ENCODE measurements at places on chromosomes 2 and 18.

DNA sequence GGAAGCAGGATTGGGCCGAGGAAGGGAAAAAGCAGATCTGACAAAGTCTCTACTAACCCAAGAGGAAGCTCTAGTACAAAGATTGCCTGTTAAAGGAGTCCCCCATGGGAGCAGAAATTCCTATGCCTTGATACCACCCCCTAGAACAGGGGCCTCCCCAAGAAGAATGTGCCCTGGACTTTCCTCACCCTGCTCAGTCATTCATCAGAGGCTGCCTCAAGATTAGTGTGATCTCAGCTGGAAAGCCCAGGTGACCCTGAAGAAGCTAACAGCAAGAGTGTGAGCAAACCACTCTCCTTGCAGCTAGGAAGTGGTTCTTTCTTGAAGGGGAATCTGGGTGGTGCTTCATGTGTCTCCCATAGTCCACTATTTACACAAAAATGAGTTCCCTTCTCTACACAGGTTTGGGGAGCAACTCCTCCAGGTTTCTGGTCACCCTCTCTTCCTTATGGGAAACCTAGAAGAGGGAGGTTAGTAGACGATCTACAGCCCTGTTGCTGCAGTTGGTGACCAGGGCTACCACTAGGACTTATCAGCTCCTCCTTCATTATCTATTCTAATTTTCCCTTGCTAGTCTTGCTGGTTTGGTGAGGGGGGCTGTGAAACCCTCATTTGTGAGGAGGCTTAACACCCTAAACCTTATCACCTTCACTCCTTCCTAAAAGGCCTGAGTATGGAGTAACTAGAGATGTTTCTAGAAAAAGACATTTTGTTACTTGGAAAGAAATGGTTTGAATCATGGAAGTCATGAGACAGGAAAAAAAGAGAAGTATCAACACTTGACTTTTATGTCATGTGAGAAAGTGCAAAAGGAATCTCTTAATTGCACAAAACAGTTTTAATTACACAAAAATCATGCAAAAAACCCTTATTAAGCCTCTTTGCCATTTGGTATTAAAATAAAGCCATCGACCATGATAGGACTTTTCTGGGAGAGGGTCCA is 2.9 kb upstream of the WDR7 start:
- DNase-seq: no peak

- peak; percentile 81 for DNase-seq
Measured at GRCh38 chr18:74040459-74041332, 106.9 kb downstream of the FBXO15 start.

- DNase-seq: peak; percentile 46
Measured at GRCh38 chr18:59988098-59988706, 88.4 kb downstream of the PMAIP1 start.

GRCh38 chr2:167181688-167182087 is 293.4 kb downstream of the XIRP2 start:
- DNase-seq: no peak

DNA sequence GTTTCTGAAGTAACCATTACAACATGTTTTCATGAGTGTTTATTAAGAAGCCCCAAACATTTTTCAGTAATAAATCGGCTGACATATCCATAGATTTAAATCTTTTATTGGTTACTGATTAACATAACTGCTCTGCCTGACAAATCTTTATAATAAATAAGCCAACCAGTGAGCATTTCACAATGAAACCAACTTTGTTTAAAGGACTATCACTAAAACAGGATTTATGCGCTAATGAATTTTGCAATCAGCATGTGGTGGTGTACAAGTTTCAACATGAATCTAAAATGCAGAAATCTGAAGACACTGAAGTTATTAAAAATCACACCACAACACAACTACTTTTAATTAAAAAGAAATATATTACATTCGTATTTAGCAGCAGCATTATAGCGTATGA is 166.7 kb downstream of the MEIS1 start:
- DNase-seq: no peak

DNA sequence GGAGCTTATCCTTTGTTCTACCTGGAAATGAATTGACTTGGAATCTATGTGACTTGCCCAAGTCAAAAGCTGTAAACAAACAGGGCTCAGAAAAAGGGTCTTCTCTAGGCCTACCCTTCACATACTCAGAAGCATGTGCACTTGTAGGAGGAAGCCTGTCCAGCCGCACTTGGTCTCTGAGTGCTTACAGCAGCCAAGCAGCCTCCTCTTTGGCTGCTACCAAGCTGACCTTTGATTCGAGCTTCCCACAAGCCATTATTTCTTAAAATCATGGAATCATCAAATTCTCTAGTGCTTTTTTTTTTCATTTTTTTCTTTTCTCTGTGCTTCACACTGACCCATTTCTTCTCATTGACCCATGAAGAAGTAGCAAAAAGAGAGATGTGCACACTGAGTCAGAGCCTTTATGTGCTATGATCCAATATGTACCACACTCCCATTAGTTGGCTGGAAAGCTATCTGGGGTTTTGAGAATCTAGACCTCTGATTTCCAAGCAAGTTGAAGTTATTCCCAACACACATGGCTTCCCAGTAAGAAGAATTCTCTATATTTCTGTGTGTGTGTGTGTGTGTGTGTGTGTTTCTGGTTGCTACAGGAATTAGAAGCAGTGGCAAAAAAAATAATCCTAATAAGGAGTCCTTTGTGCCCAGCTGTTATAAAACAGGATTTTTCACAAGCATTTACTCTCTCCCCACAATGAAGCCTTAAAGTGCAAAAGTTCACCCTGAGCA is 550.3 kb upstream of the TNP1 start:
- no peak for DNase-seq

- DNase-seq: peak; percentile 82
Measured at GRCh38 chr2:130252880-130253645, 54.8 kb upstream of the TUBA3E start.

- no peak for DNase-seq
Measured at GRCh38 chr2:194260185-194260584, 1396.8 kb upstream of the SLC39A10 start.
